Germinal center (tissue), 1 donor: ENCODE measurements at places on chromosomes 13 and 19.

DNA sequence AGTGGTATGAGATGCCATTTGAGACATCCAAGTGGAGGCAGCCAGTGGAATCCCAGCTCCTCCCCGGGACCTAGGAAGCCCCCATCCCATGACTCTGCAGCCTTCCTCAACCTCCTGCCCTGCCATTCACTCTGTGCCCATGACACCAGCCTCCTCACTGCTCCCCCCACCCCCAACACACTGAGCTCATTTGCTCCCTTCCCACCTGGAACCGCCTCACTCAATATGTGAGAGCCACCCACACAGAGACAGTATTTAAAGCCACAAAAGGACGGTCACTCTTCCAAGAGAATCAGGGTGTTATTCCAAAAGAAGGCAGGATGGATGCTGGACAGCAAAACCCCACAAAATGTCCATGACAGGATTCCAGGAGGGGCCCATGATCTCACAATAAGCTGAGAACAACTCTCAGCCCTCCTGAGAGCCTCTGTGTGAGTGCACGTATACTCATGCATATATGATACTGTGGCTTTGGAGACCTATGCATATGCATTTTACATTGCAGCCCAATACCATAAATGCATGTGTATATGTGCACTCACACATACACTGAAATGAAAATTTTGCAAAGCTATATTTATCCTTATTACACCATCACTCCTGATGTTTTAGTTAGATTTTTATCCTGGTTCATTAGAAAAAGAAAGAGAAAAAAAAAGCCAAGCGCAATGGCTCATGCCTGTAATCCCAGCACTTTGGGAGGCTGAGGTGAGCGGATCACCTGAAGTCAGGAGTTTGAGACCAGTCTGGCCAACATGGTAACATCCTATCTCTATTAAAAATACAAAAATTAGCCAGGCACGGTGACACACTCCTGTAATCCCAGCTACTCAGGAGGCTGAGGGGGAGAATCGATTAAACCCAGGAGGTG, 10.8 kb upstream of the RANBP3 start:
- DNase-seq = no peak

DNA sequence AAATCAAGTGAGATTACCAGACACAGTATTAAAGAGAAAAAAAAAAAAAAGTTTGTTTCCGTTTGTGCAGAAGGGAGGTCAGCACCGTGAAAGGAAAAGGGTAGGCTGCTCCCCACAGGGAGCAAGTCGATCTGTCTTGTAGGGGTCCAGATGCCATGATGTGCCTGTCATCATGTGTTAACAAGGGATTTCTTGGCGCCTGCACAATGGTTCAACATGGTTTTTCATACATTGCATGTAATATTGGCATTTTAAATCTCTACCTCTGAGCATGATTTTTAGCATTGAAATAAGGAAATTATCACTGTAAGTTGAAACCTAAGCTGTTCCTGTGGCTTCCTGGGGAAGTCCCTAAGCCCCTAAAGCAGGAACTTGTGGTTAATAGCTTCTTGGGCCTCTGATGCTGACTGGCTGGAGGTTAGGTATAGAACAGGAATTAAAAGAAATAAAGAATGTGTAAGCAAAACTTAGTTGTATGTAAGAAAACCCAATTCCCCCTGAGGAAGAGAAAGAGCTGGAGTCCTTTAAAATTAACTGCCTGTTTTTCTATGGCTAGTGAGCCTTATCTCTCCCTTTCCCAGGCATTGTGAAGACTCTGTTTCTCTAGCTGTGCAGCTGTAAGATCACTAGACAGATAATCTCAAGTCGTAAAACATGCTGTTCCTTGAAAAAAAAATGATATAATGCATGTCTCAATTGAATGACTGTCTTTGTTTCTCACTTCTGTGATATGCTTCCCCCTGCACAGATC, 7.4 kb upstream of the FCGBP start:
- peak; percentile 77 for DNase-seq

- no peak for DNase-seq
Observed at GRCh38 chr13:29619995-29620394, 24.5 kb upstream of the SLC7A1 start.

GRCh38 chr13:38309397-38309796, 40.3 kb upstream of the UFM1 start:
- no peak for DNase-seq

GRCh38 chr13:78430166-78430791, 173.1 kb downstream of the POU4F1 start:
- DNase-seq = no peak

DNA sequence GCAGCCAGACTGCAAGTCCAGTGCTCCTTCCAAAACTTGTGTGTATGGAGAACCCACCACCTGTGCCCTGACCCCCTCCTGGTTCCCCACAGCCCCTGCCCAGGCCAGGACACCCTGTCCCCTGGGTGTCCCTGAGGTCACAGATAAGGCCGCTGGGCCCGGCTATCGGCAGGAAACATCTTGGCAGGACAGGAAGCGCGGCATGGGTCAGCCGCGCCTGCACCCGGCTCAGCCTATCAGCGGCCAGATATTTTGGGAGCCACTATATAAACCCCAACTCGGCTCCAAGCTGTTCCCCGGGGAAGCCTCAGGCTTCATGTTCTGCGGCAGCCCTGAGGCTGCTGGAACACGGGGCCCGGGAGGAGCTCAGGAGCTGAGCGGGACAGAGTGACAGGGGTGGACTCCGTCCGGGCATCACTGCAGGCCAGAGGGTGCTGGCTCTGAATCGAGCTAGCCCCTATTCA, 60.8 kb downstream of the AP1M1 start:
- DNase-seq = no peak

GRCh38 chr13:46662690-46663089, 109.7 kb downstream of the LRCH1 start:
- no peak for DNase-seq

- no peak for DNase-seq
Observed at GRCh38 chr13:113859311-113860050, 4.4 kb downstream of the GAS6 start.

DNA sequence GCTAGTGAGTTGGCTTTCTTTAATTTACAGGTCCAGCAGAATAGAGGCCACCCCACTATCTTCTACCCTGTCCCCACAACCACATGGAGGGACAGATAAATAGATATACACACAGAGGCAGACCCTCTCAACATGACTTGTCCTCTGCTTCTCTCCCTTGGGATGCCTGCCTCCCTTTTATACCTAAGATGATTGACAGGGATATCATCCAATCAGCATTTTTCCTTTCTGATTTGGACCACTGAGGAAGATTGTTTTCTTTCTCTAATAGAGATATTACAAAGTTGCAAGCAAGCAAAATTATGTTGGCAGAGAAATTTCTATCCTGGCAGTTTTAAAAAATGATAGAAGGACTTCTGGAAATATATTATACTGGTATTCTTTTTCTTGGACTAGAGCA, 35.8 kb downstream of the STOML3 start:
- no peak for DNase-seq

- DNase-seq = peak; percentile 59
Observed at GRCh38 chr19:53865918-53866864, 1.5 kb upstream of the MYADM start.

GRCh38 chr19:4582980-4583842, 23.7 kb upstream of the SEMA6B start:
- no peak for DNase-seq

DNA sequence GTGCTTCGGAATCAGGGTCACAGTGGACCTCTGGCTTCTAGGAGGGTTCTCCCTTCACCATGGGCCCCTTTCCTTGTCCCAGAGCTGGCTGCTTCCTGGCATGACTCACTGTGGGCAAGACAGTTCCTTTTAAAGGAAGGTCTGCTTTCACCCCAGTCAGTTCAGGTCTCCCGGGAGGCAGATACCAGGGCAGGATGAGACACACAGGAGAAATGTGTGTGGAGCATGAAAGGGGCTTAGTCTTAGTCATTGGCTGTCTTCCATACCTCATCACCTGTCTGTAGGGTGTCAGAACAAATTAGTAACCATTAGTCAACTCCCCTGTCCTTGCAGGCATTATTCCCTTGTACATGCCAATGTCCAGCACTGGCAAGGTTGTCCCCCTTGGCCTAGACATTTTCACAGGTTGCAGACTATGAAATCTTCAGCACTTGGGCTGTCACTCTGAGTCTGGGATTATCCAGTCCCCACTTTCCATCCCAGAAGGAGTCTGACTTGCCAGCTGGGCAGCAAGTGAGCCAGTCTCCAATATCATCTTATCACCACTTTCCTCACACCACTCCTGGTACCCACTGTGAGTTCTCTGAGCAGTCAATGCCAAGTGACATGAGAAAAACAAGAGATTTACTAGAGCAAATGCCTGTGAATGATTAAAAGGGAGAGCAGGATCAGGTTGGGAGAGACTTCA, 76.8 kb upstream of the MEDAG start:
- DNase-seq = no peak

DNA sequence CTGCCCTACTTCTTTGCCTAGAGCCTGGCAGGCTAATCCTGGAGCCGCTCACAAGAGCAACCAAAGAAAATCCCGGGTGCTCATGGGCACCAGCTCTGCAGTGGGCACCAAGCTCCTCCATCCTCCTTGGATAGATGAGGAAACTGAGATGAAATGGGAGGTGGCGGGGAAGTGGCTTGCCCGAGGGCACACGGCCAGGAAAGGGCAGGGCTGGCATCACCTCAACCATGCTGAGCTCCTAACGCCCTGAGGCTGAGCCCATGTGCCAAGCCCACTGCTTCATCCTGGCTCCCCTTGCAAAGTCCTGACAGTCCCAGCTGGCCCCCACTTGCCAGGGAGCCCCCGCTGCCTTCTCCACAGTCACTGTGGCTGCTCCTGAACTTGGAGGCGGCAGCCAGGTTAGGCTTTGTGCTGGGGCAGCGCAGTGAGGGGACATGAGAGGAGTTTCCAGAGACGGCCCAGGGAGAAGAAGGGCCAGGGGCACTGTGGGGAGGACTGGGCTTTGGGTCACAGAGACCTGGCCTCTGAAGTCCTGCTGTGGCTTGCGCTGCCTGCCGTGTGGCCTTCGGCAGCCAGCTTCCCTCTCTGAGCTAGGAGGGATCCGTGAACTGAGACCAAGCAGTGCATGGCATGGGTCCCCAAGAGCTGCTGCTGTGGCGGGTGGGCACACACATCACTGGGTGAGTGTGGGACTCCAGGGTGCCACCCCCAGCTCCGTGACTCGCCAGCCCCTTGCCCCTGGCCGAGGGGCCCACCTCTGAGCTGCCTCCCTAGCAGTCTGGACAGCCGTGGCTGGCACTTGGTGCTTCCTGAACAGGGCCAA, 17.5 kb downstream of the TMED1 start:
- no peak for DNase-seq

DNA sequence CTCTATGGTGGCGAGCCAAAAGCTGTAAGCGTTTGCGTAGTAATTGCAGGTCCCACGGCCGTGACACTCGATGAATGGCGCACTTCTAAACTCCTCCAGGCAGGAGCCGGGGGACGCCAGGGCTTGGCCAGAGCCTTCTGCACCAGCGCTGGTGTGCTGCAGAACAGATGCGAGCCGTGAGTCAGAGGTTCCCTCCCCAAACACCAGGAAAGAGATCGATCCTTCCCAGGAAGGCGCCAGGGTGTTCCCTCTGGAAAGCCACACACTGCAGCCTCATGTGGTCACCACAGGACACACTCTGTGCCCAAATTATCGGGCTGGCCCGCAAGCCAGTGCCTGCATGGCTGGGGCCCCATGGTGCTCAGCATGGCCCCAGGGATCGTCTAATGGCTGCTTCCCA, 154.6 kb downstream of the COL4A1 start:
- no peak for DNase-seq

DNA sequence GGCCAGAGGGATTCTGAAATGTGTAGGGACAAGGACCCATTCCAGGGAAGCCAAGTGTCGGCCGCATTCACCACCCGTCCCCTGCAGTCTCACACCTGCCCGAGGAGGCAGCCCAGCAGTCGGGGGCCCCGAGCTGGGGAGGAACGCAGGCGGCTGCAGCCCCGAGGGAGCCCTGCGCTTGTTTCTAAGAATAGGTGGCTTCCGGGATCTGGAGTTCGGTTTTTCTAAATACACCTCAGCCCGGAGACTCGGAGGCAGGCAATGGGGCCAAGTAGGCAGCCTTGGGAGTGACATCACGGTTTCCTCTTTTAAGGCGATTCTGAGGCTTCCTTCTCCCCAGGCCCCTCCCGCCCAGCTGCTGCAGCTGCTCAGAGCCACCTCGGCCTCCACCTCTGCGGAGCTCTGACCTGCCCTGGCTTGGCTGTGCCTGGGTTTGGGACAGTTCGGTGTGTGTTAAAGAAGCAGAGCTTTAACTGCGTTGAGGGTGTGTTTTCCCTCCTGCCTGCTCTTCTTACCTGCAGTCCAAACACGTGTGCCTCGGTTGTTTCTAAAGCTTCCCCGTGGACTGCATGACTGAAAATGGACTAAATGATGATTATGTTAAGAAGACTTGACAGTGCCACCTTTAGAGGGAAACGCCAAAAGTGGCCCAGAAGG, 80.5 kb downstream of the COL4A2 start:
- DNase-seq = no peak

- no peak for DNase-seq
Observed at GRCh38 chr13:65593298-65593874, 1636.8 kb downstream of the PCDH9 start.

GRCh38 chr19:39310558-39311311, 9.9 kb downstream of the LRFN1 start:
- DNase-seq = no peak

DNA sequence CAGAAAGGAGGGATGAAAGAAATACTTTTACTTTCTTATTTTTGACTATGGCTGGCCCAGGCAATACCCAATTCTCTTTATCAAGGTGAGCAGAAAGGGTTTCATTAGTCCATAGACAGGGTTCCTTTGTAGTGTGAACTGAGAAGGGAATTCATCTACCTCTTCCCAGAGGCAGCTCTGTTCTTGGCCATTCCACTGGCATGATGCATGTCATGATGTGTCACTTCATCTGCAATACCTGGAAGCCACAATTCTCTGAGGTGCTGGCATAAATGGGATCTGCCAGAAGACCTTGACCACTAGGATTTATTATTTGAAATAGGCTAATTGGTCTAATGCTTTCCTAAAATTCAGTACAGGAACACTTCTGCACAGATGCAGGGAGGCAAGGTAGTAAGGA, 542.8 kb downstream of the RFC3 start:
- DNase-seq = no peak

DNA sequence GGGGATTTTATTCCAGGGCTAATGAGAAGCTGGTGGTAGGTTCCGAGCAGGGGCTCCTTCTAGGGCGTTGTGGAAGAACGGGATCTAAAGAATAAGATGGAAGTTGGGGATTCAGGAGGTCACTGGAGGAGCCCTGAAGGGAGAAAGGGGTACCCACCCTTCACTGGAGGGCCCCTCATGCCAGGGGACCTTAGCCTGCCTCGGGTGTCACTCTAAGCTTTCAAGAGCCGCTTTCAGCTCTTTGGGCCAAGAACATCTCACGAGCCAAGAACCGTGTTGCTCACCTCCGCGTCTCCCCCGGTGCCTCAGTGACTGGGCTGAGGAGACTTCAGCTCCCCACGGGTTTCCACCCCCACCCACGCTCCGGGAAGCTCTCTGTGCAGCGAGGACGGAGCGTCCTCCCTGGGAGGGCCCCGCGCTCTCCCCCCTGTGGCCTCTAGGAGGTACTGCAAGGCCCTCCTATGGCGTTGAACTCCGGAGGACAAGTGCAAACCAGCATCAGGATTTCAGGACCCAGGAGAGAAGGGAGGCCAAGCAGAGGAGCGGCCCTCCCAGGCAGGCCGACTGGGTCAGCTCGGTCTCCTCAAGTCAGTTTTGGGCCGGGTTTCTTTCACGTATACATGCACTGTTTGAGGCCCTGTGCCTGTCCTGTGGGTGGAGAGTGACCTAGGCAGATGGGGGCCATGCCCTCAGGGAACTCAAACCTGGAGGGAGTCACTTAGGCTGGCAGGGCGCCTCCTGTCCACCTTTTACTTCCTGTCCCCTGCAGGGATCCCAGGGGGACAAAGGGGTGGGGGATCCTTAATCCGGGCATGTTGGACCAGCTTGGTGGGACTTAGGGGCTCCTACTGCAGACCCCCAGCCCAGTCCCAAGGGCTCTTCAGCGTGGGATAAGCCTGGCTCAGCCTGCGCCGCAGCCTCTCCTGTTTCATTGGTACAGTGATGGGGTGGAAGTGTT, 5.1 kb upstream of the KRTDAP start:
- DNase-seq = peak; percentile 88
